ENCODE measurements at places on chromosomes 2 and 18.

- no peak for DNase-seq
These were observed 84.5 kb downstream of the COL5A2 start for GRCh38 chr2:189095101-189095500.

GRCh38 chr2:57880446-57880845 lies 166.2 kb upstream of the VRK2 start:
- DNase-seq: no peak

GRCh38 chr2:171791361-171791760 lies 102.7 kb downstream of the SLC25A12 start:
- DNase-seq: no peak

GRCh38 chr2:238438856-238439849 lies 12.4 kb downstream of the ASB1 start:
- DNase-seq: peak; percentile 71

DNA sequence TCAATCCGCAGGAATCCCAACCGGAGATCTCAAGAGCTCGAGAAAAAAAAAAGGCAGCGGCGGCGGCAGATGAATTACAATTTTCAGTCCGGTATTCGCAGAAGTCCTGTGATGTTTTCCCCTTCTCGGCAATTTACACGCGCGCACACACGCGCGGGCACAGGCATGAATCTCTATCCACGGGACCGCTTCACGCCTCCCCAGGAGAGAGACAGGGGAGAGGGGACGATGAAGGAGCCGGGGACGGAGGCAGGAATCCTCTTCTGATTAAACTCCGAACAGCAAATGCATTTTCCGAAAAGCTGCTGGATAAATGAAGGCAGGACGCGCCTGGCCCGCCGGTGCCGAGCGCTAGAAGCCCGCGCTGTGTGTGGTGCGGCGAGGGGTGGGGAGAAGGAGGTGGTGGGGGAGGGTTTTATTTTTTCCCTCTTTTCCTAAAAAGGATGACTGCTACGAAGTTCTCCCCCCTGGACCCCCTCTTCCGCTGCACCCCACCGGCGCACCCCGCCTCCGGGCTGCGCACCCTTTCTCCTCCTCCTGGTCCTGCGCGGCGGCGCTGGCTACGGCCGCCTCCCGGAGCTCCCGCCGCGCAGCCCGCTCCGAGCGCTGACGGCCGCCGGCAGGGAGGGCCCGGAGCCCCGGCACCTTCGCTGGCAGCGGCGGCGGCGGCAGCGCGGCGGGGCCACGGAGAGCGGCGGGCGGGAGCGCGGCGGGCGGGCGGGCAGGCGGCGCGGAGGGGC lies at the start of gene BCL2:
TSS of gene BCL2 (minus strand) at position 387 of the 740 bp plus-strand sequence.
- DNase-seq: no peak

- no peak for DNase-seq
These were observed 425 bp upstream of the SALL3 start for GRCh38 chr18:78979056-78979729.
